ENCODE measurements at places on chromosomes 1 and 21.

DNA sequence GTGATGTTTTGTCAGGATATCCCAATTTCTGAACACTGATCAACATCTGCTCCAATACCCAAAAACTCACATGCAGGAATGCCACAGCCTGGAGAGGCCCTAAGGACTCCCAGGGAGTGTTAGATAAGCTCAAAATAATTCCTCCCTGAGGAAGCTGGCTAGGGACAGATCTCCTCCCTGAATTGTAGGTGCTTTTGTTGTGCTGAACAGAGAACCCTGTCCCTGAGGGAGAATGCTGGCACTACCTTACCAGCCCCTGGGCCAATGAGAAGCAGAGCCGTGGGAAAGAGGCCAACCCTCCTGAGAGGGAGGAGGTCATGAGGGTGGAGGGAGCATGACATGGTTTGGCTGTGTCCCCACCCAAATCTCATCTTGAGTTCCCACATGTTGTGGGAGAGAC is 73.6 kb upstream of the PTGFRN start:
- DNase-seq: no peak

- no peak for DNase-seq
Measured at GRCh38 chr1:58585166-58585565, 8.1 kb upstream of the TACSTD2 start.

GRCh38 chr1:6148497-6149241 is 31.5 kb downstream of the CHD5 start:
- DNase-seq: peak; percentile 41

DNA sequence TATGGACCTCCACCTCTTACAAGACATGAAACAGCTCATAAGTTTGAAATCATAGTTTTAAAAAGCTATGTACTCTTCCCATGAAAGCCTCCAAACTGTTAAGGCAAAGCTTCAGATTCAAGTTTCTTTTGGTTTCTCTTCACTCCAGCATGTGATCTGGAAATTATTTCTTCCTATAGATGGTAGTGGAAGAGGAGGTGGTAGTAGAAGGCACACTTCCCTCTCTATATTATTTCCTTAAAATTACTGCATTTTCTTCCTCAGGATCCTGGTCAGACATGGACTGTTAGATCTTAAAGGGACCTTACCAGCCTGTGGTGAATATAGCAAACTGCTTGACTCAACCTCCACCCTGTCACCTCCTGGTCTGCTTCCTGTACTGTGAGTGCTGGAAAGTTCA is 31.9 kb downstream of the NHLH2 start:
- DNase-seq: no peak

- DNase-seq: no peak
Measured at GRCh38 chr1:33272930-33273329, 16.6 kb downstream of the ZNF362 start.

DNA sequence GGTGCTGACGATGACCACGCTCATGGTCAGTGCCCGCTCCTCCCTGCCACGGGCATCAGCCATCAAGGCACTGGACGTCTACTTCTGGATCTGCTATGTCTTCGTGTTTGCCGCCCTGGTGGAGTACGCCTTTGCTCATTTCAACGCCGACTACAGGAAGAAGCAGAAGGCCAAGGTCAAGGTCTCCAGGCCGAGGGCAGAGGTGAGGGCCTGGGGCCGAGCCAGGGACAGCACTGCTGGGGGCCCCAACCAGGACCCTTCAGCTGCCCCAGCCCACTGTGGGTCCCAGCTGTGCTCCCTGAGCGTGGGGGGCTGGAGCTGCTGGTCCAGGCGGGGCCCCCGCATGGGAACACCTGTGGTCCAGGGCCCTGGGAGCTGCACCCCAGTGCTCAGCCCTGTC is 10.4 kb downstream of the GABRD start:
- DNase-seq: no peak

GRCh38 chr1:235624721-235625333 is 24.8 kb downstream of the GNG4 start:
- DNase-seq: no peak

- DNase-seq: no peak
Measured at GRCh38 chr1:172325531-172325930, 95.0 kb upstream of the C1orf105 start.

Measured in NCI-H748 treated with DMSO at 0.1 percent for 48 hours (cell line).